ENCODE measurements at places on chromosomes 1 and 21.

- DNase-seq, result no peak
Measured at GRCh38 chr1:211604548-211604947, 25.6 kb upstream of the SLC30A1 start.

DNA sequence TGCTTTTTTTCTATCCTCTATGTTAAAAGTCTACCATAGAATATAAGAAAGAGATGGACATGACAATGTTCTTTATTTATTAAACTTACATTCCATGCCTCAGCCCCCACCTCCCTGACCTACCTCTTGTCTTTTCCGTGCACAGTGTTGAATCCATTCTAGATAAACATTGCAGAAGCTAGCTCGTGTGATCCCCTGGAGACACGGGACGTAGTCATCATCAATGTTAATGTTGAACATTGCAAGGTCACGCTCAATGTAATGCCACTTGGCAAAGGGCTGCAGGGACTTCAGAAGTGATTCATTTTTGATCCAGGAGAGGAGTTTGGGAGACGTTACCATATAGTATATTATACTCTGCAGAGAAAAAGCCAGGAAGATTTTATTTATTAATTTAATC, 66.4 kb downstream of the NTPCR start:
- DNase-seq, result no peak

DNA sequence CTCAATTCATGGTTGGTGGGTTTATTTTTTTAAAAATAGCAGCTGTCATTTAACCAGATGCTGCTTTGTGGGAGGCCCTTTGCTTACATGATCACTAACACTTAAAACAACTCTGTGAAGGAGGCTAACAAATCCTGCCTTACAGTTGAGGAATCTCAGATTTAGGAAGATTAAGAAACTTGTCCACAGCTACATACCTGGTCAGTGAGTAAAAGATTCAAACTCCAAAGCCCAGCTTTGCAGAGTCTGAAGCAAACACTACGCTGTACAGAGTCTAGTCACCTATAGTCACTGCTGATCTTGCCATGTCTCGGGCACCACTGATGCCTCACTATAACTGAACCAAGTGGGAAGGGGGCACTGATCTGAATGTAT, 535.4 kb downstream of the SMYD3 start:
- DNase-seq, result no peak

DNA sequence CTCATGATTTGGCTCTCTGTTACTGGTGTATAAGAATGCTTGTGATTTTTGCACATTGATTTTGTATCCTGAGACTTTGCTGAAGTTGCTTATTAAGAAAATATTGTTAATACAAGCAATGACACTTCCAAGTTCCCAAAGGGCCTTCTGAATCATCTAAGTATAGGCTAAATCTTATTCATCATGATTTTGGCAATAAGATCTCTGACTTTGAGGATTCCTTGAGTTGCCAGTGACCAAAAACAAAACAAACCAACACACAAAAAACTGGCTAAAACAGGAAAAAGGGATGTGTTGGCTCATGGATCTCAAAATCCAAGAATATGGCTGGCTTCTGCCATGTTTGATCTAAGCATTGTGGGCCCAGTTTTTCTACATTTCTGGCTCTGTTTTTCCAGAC, 163.4 kb downstream of the HHIPL2 start:
- no peak for DNase-seq

GRCh38 chr1:208747979-208748378, 503.8 kb upstream of the PLXNA2 start:
- DNase-seq, result no peak

- no peak for DNase-seq
Measured at GRCh38 chr1:12011998-12012397, 7.3 kb upstream of the MIIP start.

DNA sequence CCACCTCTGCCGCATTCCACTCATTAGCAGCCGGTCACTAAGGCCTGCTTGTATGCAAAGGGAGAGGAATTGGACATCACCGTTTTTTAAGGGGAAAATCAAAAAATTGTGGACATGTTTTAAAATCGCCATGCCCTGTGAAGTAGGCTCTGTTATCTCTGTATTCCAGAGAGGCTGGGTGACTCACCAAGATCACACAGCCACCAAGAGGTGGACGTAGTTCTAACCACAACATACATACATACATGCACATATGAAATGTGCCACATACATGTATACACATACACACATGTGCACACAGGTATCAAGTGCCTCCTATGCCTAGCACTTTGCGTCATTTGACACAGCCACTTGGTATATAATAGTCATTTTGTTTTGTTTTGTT, 16.0 kb upstream of the ZSCAN20 start:
- no peak for DNase-seq

DNA sequence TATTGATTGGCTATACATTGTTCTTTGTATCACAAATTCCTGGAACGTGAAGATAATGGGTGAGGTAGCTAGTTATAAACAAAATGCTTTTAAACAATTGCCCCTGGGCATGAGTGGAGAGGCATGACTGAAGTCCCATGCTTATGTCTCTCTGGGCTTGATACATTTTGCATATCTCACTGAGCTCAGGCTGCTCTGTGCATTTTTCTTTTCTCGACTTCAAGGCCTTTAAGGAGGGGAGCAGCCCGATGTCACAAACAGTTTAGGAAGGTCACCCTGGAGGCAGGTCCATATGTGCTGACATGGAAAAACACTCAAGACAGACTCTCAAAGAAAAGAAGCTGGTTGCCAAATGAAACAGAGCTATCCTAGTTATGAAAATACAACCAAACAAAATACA, 80.1 kb upstream of the PUM1 start:
- DNase-seq, result no peak

GRCh38 chr1:196608390-196609369, at the start of gene KCNT2:
Gene KCNT2, minus strand, starts transcription at chr1:196608440. Its CDS starts 131 bp downstream, at chr1:196608309.
- DNase-seq, result no peak

GRCh38 chr1:21337454-21337927, 47.2 kb upstream of the ECE1 start:
- no peak for DNase-seq

DNA sequence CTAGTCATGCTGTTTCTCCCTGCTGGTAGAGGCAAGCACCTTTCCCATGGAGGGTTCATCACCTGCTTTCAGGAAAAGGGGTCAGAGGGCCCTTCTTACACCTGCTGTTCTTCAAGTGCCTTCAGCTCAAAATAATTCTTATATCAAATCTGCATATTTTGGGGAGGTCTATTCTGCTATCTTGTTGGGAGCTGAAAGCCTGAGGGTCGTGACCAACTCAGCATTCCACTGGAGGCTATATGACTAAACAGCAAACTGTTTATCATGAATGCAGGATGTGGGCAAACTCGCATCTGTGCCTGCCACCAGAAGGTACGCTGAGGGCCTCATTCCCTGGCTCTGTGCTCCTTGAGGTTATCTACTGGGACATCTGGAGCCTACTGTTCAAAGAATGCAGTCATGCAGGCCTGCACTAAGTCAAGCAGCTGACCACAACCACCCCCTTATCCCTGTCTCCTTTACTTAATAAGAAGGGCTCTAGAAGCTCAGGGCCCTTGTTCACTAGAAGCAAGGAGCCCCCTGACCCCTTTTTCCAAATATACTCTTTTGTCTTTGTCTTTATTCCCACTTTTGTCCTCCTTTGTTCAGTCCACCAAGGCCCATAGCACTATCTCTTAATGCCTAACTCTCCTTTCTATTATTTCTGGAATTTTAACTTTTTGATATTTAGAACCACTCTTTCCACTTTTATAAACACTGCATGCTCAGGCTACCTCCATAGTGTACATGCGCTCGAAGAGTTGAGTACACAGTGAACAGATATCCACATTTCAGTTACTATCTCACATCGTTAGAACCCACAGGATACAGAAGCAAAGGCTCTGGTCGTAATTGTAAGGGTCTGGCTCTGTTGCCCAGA, 4.5 kb upstream of the TRIM17 start:
- DNase-seq, result no peak

- no peak for DNase-seq
Measured at GRCh38 chr21:38223893-38224540, 32.8 kb upstream of the KCNJ15 start.

GRCh38 chr1:183267646-183268431, 81.8 kb downstream of the LAMC2 start:
- no peak for DNase-seq

GRCh38 chr1:89285745-89286380, 13.2 kb upstream of the GBP5 start:
- no peak for DNase-seq

- DNase-seq, result no peak
Measured at GRCh38 chr1:182897696-182898095, 55.3 kb downstream of the SHCBP1L start.

DNA sequence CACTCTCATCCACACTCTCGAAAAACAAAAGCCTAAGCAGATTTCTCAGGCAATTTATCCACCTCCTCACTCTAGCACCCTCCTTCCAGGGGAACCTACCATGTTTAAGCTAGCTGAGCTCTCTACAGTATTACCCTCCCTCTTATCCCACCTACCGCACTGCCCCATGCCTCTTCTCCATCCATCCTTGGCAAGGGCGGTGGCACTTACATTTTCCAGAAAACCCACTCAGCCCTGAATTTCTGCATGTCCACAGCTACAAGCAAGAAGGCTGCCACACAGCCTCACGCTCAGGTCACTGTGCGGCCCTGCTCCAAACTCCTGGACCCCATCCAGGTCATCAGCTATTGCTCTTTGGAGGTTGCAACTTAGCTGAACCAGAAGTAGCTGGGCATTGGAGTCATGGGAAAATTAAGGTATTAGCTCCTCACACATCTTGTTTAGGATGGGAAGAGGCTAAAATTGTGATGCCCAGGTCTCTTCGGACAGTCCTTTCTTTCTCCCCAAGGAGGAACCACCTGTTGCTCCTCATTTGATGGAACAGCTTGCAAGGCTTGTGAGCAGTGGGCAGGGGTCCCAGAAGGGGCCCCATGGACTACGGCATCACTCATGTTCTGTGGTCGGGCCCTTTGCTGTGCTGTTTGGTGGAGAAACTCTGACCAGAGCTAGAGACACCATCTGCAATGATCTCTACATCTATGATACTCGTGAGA, 1.1 kb downstream of the KLHDC9 start:
- no peak for DNase-seq

GRCh38 chr1:227845147-227845458, 29.6 kb downstream of the PRSS38 start:
- DNase-seq, result no peak

DNA sequence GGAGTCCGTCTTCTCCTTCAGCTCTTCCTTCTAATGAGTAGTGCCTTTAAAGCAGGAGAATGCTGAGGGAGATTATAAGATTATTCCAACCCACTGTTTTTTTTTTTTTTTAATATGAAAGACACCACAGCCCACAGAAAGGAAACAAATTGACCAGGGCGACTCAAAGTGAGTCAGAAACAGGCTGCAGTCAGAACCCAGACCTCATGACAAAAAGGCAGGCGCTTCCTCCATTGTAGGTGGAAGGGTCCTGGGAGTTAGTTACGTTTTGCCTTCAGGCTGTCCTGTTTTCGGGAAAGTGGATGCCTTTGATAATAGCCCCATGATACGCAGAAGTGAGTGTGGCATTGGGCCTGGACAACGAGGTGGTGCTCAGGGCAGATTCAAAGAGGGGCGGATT, 21.0 kb downstream of the PLXNA2 start:
- no peak for DNase-seq

DNA sequence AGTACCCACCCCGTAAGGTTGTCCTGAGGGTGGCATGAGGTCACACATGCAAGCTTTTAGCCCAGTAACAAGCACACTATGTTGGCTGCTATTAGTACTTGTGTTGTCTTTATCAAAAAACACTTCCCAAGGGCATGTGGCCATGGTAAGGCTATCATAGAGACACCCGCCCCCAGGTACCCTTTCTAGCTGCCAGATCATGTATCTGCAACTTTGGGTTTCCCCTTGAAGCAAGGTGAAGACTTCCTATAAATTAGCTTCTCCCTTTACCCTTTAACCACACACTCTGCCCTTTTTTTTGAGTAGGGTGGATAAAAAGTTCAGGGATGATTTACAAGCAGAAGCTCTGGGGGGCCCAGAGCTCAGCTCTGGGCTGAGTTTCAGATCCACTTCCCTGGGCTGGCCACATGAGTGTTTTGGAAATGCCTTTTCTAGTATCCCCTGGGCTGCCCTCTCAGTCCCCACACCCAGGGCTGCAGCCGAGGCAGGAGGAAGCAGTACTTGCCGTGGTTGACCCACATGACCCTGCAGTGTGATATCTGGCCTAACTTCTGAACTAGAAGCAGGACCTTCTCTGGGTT, 2.0 kb downstream of the ZDHHC18 start:
- DNase-seq, result no peak

DNA sequence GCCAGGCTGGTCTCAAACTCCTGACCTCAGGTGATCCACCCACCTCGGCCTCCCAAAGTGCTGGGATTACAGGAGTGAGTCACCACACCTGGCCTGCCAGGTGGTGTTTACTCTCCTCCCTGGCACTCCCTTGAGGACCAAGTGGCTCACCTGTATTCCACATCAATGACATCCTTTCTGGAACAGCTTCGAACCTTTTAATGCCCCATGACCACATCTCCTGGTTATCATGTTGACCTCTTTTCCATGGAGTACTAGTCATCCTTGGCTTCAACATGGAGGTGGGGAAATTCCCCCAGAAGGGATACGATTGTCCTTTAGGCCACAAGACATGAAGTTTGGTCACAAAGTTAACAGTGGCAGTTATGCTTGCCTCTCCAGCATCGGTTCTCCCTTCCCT, 66.9 kb downstream of the CDC7 start:
- DNase-seq, result no peak

GRCh38 chr1:20847611-20848080, 60.5 kb upstream of the HP1BP3 start:
- no peak for DNase-seq

DNA sequence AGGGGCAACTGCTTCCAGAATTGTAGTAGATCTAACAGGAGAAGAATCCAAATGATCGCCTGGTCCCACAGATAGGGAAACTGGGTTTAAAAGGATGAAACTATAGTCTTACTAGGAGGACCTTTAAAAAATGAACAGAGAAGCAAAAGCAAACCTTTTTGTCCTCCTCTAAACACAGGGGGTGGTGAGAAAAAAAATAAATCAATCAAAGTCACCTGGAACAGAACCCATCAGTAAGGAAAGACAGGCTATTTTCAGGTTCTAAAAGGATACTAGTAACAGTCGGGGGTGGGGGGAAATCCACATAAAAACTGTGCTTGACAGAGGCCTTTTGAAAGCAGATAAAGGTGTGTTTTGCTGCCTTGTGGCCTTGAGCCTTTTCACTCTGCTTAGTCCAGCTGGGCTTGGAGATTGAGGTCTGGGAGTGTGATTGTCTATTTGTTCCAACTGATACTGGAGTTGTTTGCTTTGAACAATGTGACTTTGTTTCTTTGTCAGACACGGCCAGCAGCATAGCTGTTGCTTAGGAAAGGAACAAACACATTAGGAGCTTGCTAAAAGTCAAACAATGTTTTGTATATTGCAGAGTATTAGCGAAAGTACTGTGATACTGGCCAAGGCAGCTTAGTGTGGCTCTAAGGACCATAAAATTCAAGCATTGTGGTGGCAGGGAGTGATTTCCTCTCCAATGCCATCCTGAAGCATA, 141.1 kb upstream of the IRF2BP2 start:
- no peak for DNase-seq

Data from activated naive CD4-positive, alpha-beta T cell treated with anti-CD3 and anti-CD28 coated beads, Interleukin-2, amount 10 ng/mL, durations not matched to agents 7 days and 5 days (primary cell).